ENCODE measurements at places on chromosomes 6 and 20. TPM values are rescaled to one million over a fixed set of nuclear protein-coding genes. Genes with fewer than 3 reads are reported as not detected.

- peak; percentile 70 for DNase-seq
Measured at GRCh38 chr20:62405108-62405980, 1.7 kb downstream of the CABLES2 start.

DNA sequence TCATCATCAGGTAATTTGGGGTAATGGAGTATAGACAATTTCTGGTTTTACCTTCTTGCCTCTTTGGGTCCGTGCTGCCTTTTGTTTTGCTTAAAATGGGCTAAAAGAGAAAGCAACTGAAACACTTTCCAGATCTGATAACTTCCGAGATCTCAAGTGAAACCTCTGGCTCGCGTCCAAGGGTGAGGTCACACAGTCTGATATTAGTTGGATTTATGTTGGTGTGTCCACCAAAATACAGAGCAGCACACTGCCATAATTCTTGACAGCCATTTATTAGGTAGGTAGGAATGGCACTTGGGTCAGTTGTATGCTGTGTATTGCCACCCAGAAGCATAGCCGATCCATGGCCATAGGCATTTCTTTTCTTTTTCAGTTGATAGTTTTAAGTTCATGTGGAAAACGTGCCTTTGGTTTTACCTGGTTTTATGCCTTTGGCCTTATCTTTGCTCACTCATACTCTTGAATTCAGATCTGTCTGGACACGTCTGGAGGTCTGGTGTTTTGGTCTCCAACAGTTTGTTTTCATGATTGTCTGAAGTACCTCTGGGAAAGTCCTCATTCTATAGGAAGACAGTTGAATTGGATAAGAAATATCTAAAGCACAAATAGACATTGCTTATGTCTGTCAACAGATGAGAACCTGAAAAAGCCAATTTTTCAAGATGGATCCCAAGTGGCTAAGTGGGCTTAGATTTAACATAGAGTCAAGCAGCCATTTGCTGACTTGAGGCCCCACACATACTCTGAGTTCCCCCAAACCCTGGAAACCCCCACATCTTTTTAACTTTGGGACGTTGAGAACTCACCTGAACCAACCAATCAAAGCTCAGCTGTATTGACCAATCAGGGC, 320.8 kb downstream of the SOX4 start:
- peak; percentile 89 for DNase-seq

OSER1 gene
- 37.3 TPM for total RNA-seq

GRCh38 chr6:79687759-79688158, 56.6 kb downstream of the SH3BGRL2 start:
- no peak for DNase-seq

FAM209B gene
- total RNA-seq = not detected

DNA sequence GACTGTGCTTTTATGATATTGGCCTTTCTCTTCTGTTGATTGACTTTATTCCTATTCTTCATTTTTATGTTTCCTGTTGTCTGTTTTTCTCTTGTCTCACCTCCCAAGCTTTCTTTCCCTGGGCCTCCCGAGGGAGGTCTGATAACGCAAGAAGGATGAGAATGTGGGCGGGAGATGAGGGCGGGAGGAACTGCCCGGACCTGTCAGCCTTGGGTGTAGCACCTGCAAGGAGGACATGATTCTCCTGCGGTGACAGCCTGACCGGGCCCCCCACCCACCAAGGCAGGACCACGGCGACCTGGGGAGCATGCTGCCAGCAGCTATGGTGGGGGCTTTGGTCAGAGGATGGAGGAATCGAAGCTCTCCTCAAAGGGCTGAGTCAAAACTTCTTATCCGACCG, 86.9 kb downstream of the PLEKHG1 start:
- DNase-seq = no peak

RNF5 gene
- total RNA-seq = 78.3 TPM
